ENCODE measurements at places on chromosomes 3 and 15. TPM values are rescaled to one million over a fixed set of nuclear protein-coding genes. Genes with fewer than 3 reads are reported as not detected.

Gene RPUSD2
- total RNA-seq: 13.5 TPM

Gene RLBP1
- not detected for total RNA-seq

Gene PRSS50
- not detected for total RNA-seq

Gene LRRC15
- not detected for total RNA-seq

- no peaks in the 10 kb centered on the region for H3K27me3 ChIP-seq
- H3K4me1 ChIP-seq: no peaks in the 10 kb centered on the region
- DNase-seq: no peak
- H3K27ac ChIP-seq: no peak overlapping the region
- H3K36me3 ChIP-seq: no peaks in the 10 kb centered on the region
- no peak overlapping the region for H3K4me3 ChIP-seq
Observed at GRCh38 chr3:122168044-122168443, 15.4 kb upstream of the CASR start.

DNA sequence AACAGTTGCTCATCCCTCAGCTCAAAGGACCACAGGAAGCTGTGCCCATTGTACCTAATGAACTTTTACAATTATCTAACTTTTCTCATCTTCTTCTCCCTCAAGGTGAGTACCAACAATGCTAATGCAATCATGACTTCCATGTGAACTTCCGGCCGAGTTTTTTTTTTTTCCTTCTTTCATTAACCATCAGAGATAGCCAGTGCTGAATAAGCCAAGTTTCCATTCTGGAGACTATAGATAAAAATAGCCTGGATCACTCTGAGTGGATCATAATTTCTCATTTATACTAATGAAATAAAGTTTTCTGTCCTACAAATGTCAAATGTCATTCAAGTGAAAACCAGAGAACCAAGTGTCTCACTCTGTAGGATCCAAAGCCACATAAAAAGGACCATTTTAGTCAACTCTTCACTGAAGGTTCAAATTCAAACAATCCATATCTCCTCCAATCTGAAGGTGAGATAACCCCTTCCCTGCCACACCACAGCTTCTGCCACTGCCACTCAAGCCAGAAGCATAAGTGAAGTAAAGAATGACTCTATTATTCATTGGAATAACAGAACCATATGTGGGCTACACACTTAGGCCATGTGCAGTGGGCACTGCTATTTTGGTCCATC lies 5.5 kb downstream of the SUMF1 start:
- no peak overlapping the region for H3K27ac ChIP-seq
- no peak overlapping the region for H3K4me3 ChIP-seq
- H3K36me3 ChIP-seq: no peaks in the 10 kb centered on the region
- no peak for DNase-seq
- peaks cover 3% of the 10 kb centered on the region for H3K4me1 ChIP-seq
- H3K27me3 ChIP-seq: no peaks in the 10 kb centered on the region

- H3K36me3 ChIP-seq: no peaks in the 10 kb centered on the region
- no peak within 1 kb of the TSS for H3K4me3 ChIP-seq
- H3K4me1 ChIP-seq: peaks cover 15% of the 10 kb centered on the region
Observed at GRCh38 chr15:100341750-100342560, at the start of gene ADAMTS17. Gene ADAMTS17 (minus strand): TSS chr15:100341975. CDS start chr15:100341899, 76 bp downstream.

DNA sequence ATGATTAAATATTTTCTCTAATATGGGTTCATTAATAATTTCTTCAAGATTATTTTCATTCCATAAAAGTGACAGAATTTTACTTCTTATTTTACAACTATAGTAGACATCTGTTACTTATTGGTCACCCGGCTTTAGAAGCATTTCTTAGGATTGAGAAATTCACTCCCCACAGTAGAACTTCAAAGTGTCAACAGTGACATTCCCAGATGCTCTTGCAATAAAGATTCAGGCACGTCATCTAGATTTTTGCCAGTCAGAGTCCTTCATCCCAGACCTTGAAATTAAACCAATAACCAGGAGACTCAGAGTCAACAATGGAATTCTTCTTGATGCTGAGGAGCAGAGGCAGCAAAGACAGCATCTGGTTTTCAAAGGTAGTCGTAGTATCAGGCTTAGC lies 190.8 kb downstream of the VGLL3 start:
- H3K4me1 ChIP-seq: no peaks in the 10 kb centered on the region
- no peaks in the 10 kb centered on the region for H3K27me3 ChIP-seq
- H3K4me3 ChIP-seq: no peak overlapping the region
- DNase-seq: no peak
- no peak overlapping the region for H3K27ac ChIP-seq
- no peaks in the 10 kb centered on the region for H3K36me3 ChIP-seq
